ENCODE measurements at places on chromosomes 6 and 20. TPM values are rescaled to one million over a fixed set of nuclear protein-coding genes. Genes with fewer than 3 reads are reported as not detected.

Gene FLRT3
- not detected for total RNA-seq

Gene KCNS1
- 0.13 TPM for total RNA-seq

Gene ACTL10
- total RNA-seq = 4.9 TPM

Gene VAPB
- total RNA-seq = 30.6 TPM

Gene FILIP1
- not detected for total RNA-seq

Gene ME1
- not detected for total RNA-seq
